ENCODE measurements at places on chromosomes 11 and 22.

DNA sequence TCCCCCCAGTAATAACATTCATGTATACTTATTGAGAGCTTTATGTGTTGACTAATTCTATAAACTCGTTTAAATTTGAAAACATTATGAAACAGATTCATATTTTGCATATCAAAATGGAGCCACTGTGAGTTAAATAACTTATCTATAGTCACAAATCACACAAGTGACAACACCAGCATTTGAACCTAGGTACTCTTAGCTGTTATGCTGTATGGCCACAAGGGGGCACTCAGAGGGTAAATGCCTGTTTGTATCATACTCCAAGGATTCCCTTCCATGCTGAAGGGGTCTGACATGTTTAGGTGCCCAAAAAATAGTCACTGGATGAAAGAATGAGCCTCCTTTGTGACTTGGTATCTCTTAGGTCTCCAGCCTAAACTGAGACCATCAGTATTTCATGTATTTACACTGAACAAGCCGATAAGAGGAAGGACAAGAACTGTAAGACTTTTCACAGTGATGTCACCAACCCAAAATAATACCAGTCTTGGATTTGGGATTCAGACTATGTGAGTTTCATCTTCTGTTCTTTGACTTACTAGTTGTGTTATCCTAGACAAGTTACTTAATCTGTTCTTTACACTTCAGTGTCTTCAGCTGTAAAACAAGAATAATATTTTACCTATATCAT is 12.2 kb upstream of the OR52D1 start:
- no peak for DNase-seq

DNA sequence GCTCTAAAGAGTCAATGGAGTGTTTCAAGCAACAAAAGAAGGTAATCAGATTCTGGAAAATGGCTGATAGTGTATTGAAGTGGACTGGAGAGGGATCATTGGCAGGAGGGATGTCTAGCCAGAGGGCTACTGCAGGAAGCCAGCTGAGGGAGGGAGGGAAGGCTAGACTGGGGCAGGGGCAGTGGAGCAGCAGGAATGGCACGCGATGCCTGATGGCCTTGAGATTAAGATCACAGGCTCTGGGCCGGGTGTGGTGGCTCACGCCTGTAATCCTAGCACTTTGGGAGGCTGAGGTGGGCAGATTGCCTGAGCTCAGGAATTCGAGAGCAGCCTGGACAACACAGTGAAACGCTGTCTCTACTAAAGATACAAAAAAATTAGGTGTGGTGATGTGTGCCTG is 47.5 kb upstream of the PRDM11 start:
- DNase-seq = no peak

DNA sequence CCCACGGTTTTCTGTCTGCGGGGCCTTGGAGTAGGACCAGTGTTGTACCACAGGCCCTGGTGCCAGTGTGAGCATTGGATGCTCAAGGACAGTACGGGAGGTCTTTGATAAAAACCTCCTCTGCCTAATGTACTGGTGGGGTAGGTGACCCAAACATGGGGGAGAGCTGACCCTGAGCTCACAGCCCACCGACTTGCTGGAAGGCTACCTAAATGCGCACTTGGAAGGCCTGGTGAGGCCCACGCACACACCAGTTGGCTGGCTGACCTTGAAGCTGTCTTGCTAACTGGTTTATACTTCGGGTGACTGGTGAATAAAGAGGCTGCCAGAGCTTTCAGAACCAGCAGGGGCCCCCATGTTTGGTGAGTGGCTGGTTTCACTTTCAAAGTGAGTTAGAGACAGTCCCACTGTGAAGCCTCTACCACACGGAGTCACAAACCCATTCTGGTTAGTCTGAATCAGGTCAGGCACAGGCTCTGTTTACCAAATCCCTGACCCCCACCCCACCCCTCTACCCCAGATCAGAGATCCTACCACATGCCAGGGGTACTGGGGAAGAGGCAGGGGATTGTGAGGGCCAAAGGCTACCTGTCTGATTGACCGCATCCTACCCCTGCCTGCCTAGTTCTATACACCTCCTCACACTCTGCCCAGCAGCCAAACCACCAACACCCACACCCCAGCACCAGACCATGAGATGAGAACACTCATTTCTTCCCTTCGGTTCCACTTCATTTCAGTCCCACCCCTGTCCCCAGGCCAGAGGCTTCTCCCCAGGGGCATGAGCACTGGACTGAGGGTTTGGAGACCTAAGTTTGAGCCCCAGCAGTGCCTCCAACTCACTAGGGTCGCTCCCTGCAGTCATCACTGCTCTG is 12.7 kb upstream of the IL2RB start:
- no peak for DNase-seq

DNA sequence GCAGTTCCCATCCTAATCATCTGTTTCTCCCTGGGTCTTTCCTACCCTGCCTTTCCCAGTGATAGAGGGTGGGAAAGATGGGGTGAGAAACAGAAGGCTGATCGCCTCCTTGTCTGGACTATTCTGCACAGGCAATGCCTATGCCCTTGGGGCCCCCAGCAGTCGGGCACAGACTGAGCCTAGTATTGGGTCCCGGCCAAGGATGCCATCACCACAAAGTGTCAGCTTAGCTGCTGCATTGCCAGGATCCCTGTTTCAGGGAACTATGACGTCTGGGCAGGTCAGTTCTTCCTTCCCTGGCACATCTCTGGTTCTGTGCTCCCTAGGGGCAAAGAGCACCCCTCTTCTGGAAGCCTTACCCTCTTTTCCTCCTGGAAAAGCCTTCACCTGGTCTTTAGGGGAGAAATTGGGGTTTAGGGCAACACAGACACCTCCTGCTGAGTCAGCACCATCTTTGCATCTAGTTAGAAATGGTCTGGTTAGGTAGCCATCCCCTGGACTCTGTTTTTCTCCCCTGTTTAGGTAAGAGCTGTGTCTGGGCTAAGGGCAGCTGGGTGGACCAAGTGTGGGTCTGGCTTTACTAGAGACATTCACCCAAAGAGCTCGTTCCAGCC is 2.1 kb downstream of the ADAMTS8 start:
- DNase-seq = no peak

- DNase-seq = no peak
These were observed 86.7 kb downstream of the SWAP70 start for GRCh38 chr11:9750551-9750950.

DNA sequence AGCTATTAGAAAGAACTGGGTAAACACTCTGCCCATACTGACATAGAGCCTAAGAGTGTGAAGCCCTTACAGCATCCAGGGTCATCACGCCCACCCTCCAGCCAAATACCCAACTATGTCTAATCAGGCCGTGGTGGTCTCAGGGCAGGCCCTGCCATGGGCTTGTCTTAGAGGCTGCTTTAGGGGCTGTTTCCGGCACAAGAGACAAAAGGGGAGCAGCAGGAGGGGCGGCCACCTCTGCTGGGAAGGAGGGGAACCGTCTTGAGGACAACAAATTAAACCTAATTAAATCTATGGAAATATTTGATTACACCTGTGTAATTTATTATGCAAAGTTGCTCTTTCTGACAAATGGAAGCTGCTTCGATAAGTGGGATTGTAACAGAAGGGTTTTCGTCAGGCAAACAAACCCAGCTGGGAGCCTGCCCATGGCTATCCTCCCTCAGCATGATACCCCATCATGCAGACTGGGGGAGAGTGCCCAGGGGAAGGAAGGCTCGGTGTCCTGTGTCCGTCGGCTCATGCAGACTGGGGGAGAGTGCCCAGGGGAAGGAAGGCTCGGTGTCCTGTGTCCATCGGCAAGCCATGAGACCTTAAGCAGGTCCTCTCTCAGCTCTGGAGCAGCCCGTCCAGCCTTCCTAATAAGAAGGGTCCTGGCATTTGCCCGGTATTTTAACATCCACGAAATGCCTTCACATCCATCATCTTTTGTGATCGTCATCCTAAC is 163.6 kb upstream of the B3GAT1 start:
- no peak for DNase-seq

DNA sequence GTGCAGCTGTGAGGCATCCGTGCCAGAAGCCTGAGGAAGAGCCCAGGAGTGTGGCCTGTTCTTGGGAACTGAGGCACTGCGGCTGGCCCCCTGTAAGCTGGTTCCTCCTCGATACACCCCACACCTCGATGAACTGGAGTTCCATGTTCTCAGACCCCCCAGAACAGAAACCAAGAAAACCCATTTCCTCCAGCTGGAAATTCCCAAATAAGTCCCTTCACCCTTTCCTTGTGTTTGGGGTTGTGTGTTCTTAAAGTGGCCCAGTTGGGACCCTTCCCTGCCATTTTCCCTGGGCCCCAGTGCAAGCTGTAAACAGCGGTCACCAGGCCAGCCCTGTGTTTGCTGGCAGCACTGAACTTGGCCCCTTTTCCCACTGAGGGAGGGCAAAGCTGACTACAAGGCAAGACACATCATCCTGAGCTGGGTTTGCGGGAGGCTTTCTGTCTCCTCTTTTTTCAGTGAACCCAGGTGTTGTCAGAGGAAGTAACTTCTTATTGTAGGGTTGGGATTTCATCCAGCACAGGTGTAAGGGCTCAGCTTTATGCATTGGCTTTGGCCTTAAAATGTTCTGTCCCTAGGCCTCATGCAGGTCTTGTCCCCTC is 60.1 kb upstream of the MPEG1 start:
- DNase-seq = no peak

GRCh38 chr22:33142282-33143055 is 84.3 kb upstream of the SYN3 start:
- no peak for DNase-seq

GRCh38 chr11:124915541-124916369 is 3.3 kb upstream of the HEPN1 start:
- DNase-seq = no peak

GRCh38 chr11:79510960-79511359 is 70.1 kb upstream of the TENM4 start:
- no peak for DNase-seq

- DNase-seq = no peak
These were observed 37.4 kb upstream of the PRODH start for GRCh38 chr22:18973264-18974031.

DNA sequence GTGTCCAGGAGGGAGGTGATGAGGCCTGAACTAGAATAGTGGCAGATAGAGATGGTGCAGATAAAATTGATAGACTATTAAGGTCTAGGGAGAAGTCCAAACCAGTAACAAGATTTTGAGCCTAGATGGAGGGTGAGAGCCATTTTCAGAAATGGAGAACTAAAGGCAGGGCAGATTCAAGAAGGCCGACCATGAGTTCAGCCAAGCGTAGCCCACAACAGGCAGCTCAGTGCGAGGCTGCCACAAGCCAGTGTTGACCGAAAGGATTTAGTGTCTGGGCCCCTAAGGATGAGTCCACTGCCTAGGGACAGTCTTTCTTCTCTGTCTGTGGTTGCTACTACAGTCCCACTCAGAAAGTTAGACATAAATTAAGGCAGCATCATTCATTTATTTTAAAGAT is 51.7 kb downstream of the PPP2R1B start:
- DNase-seq = no peak

- DNase-seq = no peak
These were observed 106.1 kb downstream of the CTTN start for GRCh38 chr11:70504246-70505020.

GRCh38 chr11:117997823-117998579 is 11.8 kb downstream of the IL10RA start:
- no peak for DNase-seq
